ENCODE measurements at places on chromosomes 3 and 15.

- no peak for DNase-seq
Measured at GRCh38 chr15:60583946-60584345, 105.0 kb upstream of the ICE2 start.

- DNase-seq, result no peak
Measured at GRCh38 chr3:17179381-17180205, 294.8 kb downstream of the PLCL2 start.

DNA sequence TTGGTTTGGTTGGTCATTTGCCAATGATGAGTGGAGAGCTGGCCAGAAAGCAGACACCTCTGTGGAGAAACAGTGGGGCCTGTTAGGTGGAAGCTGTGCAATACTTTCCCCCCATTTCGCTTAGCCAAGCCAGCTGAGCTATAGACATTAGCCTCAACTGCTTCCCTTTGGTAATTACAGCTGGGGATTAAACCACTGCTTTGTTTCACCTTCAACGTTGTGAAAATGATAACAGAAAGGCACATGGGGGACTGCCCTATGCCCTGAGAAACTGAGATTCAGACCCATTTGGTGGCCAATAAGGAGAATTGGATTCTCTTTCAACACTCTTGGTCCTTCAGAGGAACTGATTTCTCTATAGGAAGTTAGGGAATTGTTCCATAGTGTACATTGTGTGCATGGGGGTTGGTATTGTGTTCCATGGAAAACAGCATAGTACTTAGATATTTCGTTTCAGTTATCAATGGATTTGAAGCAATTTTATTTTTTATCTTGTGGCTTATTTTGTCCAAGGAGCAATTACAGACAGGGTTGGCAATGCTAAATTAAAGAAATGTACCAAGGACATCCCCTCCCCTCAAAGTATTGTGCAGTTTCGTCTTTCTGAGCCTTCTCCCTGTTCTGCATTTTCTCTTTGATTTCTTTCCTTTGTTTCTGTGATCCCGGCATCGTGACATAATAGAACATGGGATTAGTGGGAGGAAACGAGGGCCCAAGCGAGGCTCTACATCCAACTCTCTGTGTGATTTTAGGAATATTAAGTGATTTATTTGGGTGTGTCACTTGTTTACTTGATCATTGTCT is 194.3 kb downstream of the FNDC3B start:
- DNase-seq, result no peak

DNA sequence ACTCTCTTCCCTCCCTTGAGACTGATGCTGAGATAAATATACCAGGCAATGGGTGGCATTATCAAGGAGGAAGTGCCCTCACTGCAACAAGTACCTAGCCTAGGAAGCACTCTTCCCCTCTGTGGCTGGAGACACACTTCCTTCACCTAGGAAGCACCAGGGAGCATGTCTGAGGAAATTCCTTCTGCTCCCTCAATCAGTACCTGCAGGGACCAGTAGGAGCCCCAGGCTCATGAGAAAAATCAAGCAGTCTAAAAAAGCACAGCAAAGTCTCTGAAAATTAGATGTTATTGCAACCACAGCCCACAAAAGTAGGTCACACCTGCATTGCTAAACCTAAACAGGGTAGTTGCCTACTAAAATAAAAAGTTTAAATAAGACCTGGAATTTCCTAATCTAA is 78.2 kb upstream of the TRPM1 start:
- no peak for DNase-seq

- DNase-seq, result no peak
Measured at GRCh38 chr3:138477120-138477519, 42.7 kb downstream of the ESYT3 start.

DNA sequence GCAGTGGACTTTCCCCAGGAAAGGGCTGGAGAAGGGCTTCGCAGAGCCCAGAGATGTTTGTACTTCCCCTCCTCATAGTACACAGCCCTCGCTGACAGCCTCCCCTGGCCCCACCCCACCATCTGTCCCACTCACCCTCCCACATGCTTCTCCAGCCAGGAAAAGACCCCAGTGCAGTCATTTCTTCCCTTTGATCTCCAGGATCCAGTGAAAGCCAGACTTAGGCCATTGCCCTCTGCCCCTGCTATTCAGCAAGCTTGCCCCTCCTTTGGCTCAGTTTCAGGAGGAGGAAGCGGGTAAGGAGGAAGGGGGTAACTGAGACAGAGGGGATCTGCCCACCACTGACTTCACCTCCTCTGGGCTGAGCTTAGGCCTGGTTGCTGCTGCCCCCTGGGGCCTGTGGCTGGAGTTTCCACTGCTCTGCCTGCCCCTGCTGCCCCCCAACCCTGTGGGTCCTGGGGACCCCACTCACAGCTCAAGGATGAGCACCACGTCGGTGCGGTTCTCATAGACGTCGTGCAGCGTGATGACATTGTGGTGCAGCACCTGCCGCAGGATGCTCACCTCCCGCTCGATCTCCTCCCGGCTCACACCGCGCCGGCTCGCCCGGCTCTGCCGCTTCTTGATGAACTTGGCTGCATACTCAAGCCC is 63.1 kb downstream of the DAPK2 start:
- no peak for DNase-seq

DNA sequence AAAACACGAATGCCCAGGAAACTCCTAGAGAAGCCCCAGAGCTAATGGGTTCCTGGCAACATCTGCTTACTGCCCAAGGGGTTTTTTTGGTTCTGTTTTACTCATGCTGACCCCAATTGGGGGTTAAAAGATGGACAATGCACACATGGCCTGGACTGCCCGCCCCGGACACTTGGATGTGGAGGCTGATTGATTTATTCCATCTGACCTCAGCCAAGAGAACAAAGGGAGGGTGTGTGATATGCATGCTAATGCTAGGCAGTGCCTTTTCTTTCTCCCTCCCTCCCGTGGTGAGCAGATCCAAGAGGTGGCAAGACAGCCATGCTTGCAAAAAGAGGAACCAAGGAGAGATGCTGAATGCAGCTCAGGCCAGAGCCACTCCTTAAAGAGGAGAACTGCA is 3.3 kb upstream of the LRTM1 start:
- DNase-seq, result peak; percentile 10

- no peak for DNase-seq
Measured at GRCh38 chr3:145983101-145983500, 177.9 kb downstream of the PLOD2 start.

GRCh38 chr3:133661454-133662277 is at the start of gene TOPBP1:
Gene TOPBP1 (minus strand): TSS chr3:133661941. CDS start chr3:133661127, 814 bp downstream.
- peak; percentile 82 for DNase-seq

- DNase-seq, result no peak
Measured at GRCh38 chr3:176296066-176296597, 901.1 kb downstream of the TBL1XR1 start.

- DNase-seq, result no peak
Measured at GRCh38 chr3:194218646-194219453, 82.9 kb downstream of the HES1 start.

- no peak for DNase-seq
Measured at GRCh38 chr15:52221730-52222129, 30.5 kb upstream of the GNB5 start.

DNA sequence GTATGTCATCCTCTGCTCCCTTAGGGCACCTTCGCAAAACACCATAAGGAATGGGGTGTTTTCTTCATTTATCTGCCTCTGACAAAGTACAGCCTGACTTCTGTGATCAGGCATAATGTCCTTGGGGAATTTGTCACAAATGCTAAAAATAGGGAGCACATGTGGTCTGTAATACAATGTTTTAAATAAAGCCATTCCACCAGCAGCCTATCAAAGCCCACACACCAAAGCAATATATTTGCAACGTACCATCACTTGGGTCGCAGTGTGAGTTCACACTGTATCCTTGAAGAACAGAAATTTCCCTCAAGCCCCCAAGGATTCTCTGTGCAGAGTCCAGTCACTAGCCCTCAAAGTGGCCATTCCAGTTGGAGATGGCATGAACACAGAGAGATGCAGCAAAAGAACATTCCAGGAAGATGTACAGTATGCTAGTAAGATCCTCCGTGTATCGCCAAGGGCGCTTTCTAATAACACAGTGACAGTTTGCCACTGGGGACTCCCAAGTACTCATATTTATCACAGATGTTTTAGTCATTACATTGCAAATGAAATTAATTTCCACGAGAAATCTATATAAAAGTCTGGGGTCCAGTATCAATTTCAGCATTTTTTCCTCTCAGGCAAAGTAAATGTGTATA is 246.7 kb downstream of the MCTP2 start:
- DNase-seq, result no peak

GRCh38 chr3:18575573-18575972 is 150.4 kb upstream of the SATB1 start:
- no peak for DNase-seq

GRCh38 chr3:113626503-113627371 is 69.7 kb downstream of the USF3 start:
- peak; percentile 80 for DNase-seq

- DNase-seq, result no peak
Measured at GRCh38 chr3:99681512-99681911, 43.1 kb downstream of the COL8A1 start.

All from cerebellum (tissue), 4 donors.